ENCODE measurements at places on chromosomes 5 and 9.

- no peak for DNase-seq
Measured at GRCh38 chr5:154178661-154179060, 11.9 kb upstream of the GALNT10 start.

GRCh38 chr5:54171645-54172384 is 138.6 kb downstream of the ARL15 start:
- DNase-seq, result no peak

DNA sequence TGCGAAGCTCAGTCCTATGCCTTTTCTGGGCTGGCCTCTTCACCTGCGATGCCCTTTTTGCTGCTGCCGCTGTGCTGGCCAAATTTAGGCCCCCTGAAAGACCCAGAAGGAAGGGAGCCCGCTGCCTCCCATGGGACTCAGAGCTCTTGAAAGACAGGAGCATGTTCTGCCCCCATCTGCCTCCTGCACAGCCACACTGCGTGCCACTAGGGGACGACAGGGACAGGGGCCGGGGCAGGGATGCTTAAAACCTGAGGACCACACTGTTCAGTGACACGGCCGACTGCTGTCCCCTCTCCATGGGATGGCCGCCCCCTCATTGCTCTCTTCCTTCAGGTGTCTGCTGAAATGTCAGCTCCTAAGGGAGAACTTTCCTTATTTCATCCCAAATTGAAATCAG is 132.4 kb downstream of the ADAMTS2 start:
- DNase-seq, result no peak

DNA sequence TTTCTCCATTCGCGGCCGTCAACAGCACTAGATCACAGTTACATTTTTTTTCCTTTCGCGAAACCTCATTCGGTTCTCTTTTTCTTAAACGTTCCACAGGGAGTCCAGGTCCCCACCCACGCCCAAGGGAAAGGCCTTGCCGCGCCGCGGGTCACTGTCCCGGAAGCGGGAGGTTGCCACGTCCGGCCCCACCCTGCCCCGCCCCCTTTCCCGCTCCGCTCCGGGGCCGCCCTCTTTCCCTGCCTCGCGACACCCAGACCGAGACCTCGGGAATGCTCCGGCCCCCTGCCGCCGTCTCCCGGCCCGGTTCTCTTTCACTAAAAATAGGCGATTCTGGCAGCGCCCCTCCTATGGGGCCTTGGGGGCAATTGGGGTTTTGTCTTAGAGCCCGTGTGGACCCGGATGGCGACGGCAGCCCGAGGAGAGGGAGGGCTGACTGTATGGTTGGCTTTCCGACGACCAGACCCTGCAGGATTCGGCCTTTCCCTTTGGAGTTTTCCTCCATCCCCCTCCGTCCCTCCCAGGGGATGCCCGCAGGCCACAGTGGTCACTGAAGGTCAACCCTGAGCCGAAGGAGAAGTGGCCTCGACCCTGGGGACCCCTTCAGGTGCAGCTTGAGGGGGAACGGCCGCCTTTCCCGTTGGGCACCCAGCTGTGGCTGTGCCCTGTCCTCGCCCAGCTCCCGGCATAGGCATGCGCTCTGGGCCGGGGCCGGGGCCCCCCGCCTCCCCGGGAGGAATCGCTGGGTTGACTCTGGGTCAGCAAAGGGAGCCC is 2.8 kb upstream of the RACK1 start:
- DNase-seq, result peak; percentile 56

GRCh38 chr9:1659363-1659690 is 355.8 kb upstream of the SMARCA2 start:
- no peak for DNase-seq

DNA sequence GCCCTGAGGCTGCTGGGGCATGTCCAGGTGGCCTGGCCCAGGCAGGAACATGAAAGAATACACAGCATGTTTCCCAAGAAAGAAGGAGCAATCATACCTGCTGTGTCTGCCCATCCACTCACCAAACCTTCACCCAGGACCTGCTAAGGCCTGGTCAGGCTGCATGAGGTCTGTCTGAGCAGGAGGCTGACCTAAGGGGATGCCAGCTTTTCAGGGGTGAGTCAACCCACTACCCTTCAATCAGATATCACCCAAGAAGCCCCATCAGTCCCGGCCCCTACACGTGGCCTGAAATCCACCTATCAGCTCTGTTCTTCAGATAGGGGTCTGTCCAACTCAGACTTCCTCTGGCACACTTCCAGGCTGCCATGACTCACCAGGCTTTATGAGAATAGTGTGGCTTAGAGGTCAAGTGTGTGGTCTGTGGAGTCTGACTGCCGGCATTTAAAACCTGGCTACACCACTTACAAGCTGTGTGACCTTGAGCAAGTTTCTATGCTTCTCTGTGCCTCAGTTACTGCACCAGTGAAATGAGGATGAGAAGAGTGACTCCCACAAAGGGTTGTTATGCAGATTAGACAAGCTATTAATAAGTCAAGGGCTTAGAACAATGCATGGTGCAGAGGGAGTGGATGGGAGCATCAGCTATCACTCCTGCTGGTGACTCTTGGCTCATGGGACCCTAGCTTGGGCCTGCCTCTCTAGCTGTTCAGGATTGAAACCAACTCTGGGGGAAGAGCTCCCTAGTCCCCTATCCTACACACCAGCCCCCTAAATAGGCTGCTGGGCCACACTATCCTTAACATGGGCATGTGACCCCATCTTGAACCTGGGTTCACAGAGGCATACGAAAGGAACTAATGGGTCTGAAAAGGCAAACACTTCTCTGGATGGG is 130.3 kb downstream of the PAX5 start:
- DNase-seq, result no peak

GRCh38 chr5:97388794-97389193 is 205.7 kb upstream of the RIOK2 start:
- DNase-seq, result no peak

- no peak for DNase-seq
Measured at GRCh38 chr5:120913396-120913795, 449.3 kb downstream of the PRR16 start.

- DNase-seq, result no peak
Measured at GRCh38 chr5:139682016-139682975, 34.1 kb downstream of the CXXC5 start.

- DNase-seq, result no peak
Measured at GRCh38 chr5:173191015-173191414, 44.0 kb downstream of the NKX2-5 start.

DNA sequence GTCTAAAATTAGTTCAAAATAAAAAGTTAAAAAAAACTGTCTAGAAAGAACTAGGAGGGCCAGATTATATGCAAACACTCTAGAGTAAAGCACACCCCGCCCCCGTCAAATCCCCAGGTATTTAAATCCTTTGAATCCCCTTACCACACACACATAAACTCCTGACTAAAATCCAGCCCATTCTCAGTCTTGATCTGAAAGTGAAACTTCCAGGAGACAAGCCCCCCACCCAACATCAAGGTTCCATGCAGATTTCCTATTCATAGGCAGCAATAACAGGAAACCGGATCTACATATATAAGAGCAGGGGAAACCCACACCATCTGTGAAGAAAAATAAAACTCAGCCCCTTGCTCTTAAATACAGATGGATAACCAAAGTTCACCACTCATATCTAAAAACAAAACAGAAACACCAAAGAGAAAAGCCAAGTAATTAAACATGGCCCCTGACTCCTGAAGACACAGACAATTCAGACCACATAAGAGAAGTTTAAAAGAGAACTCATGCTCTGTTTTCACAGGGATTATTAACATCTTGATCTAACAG is 42.3 kb downstream of the MARCHF3 start:
- no peak for DNase-seq

DNA sequence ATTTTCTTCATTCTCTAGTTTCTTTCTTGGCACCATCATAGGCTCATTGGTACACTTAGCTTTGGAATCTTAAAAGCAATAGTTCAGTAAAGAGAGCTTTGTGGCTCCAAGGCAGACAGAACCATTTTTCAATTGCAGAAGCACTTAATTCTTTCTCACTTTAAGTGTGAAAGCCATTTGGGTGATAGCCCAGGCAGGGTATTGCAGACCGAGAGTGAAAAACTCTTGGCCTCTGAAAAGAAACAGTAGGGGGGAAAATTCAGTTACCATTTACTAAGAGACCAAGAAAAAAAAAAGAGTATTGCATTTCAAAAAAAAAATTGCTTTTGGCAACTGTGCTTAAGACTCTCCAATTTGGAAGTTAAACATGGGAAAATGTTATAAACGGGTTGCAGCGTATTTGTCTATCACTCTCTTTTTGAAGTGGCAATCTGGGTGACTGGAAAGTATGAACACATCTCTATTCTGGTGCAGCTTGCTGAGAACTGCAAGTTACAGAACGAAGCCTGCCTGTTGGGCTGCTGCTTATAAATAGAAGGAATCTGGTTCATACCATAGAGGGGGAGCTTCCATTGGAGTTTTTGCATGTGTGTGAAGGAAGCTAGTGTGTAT is 170.5 kb downstream of the TLE4 start:
- DNase-seq, result no peak

DNA sequence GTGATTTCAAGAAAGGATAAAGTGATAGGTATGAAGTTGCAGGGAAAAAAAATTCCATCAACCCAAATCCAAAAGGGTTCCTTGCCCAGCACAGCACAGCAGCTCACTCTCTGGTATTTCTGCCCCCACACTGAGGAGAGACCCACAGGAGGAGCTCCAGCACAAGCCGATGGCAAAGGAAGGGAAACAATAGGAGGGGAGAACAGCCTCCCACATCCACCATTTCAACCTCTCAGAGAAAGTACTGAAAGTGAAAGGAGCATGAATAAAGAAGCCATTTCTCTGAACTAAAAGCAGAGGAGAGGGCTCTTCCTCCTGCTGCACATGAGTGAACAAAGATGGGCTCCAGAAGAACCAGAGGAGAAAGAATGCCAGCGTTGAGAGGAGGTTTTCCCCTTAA is 54.9 kb upstream of the ZSWIM6 start:
- DNase-seq, result no peak

DNA sequence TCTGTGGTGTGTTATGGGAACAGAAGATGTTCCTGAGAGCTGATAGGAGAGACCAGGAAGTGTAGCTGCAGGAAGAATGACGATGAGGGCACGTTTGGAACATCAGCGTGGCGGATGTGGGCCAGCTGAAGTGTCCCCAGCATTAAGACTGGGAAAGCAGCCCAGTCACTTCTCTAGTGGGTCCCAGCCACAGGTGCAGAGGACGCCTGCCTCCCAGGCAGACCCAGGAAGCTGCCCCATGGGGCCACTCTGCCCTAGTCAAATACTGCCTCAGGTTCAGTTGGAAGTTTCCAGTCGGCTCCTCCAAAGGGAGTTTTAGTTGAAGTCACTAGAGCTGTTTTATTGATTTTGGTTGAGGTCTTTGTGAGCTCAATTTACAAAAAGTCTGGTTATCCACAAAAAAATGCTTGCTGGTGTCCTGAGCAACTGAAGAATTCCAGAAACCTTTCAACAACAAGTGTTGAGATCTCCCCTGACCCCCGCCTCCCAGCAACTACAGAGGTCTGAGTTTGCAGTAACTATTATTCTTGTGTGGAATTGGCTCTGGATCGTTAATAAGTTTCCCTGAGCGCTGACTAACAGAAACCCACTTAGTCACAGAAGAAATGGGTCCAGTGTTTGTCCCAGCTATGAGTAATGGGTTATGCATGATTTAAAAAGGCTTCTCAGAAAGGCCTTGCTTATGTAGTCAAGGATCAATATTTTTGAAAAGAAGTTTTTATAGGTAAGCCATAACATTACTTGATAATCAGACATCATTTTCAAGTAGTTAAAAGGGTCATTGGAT is 294.1 kb downstream of the FANCC start:
- no peak for DNase-seq

GRCh38 chr5:176481711-176482110 is 33.5 kb downstream of the FAF2 start:
- DNase-seq, result no peak

DNA sequence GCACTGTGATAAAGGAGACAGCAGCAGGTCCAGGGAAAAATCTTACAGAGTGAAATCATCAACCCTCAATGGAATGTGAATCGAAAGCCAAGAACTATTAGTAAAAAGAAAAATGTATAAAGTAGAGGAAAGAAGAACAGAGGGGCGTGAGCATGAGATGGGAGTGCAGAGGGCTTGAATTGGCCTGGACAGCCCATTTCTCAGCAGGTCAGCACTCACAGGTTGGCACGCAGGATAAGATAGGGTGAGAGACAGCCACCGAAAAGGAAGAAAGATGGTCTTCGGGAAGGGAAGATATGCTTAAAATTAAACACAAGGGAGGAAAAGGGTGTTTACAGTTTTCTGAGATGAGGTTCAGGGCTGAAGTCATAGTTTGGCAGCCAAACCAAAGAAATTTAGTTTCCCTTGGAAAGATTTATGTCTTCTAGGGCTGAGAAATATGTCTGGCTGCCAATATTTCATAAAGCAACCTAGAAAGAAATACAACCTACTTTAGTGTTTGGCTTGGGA is 524.7 kb downstream of the SPATA31D1 start:
- no peak for DNase-seq

GRCh38 chr9:100058699-100059579 is 39.9 kb downstream of the ERP44 start:
- no peak for DNase-seq

DNA sequence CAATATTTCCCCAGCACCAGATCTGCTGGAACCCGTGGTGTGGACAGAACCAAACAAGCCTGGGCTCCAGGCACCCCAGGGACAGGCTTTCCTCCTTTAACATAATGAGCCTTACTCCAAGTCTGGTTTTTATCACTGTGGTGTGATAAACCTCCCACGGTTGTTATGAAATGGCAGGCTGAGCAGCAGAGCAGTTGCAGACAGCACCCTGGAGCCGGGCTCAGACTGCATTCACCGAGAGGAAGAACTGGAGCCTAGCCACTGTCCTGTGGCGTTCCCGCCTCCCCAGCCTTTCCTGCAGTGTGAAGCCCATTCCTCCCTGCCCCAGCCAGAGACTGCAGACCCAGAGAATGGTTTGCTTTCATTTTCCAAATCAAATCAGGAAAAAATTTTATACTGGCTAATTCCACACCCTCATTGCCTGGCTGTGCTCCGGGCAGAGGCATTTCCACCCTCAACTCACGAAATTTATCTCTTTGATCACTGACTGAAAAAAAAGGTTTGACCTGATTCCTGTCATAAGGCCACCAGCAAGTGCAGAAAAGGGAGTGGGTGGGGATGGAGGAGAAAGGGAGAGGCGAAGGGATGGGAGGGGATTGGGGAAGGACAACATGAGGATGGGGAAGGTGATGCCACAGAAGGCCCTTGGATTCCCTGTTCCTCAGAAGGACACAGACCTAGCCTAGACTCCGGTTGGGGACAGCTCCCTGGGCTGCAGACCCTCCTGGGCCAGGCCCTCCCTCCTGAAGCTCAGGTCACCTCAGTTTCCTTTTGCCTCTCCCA is 18.9 kb downstream of the IPPK start:
- DNase-seq, result no peak

DNA sequence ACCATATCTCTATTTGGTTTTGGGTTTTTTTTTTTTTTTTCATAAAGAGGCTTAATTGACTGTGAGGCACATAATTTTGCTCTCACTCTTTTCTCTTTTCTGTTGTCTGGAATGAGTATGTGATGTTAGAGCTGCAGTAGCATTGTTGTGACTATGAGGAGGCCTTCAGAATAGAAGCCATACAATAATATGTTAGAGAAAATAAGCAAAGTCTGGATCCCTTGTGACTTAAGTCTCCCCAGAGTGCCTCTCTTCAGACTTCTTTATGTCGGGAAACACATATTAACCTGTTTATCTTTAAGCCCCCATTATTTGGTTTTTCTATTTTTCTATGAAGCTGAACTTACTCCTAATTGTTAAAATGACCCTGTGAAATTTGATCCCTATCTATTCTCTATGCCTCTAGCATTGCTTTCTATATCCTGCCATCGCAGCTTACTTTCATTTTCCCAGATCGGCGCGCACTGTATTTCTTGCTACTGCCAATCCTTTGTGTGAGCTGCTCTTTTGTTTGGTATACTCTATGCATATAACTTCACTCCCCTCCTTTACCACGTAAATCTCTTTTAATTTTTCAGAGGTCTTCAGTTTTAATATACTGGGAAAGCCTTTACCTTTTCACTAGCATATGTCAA is 372.5 kb upstream of the KCNN2 start:
- DNase-seq, result no peak
